ENCODE measurements at places on chromosomes 4 and X.

DNA sequence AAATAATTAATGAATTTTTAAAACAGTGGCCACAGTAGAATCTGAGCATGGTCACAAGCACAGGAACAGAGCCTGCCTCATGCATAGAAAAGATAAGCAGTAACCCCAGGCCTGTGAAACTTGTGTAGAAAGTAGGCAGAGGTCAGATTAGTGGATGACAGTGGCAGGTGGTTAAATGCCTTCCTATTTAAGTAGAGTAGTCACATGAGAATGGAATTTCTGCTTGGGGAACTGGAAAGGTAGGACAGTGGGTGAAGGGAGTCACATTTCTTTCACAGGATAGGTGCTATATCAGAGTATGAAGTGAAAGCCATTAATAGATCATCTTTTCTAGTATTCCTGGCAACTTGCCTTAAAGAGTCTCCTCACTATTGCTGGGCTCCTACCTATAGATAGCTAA, 34.9 kb upstream of the ASB12 start:
- no peak for DNase-seq

DNA sequence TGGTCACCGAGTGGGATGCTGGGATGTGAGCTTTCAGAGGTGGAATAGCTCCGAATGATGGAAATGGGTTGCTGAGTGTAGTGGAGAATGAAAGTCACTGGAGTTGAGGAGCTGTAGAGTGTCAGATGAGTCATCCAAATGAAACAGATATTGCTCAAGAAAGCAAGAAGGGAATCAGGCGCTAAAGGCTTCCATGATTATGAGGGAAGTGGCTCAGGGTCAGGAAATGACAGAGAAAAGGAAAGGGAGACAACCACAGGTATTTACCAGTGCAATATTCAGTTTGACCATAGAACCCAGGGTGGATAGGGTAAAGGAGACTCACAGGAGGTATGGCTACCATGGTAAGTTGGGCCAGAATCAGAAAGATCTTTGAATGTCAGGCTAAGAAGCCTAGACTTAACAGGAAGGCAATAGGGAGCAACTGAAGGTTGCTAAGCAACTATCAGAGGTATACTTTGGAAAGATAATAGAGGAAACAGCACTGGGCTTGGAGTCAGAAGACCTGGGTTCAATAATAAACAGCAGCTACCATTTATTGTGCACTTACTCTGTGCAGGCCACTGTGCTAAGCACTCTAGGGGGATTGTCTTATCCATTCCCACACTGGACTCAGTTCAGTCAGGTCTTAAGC, 11.7 kb downstream of the LAS1L start:
- DNase-seq, result no peak

- no peak for DNase-seq
Measured at GRCh38 chr4:52751487-52751911, 274 bp upstream of the ERVMER34-1 start.

DNA sequence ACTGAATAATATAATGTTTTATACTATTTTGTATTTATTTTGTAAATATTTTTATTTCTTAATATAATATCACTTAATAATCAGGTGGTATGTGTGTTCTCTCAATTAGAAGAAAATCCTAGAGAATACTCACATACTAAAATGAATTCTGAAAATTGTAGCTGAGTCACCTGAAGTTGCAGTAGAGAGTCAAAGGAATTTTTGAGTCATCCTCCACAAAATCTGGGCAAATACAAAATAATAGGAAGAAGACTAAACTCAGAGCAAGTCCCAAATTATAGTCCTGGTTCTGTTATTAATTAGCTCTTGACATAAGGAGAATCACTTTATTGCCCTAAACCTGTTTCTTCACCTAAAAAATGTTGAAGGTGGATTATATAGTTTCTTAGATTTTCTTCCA, 57.8 kb downstream of the SPATA4 start:
- DNase-seq, result no peak

GRCh38 chrX:42079968-42080367, 156.6 kb upstream of the CASK start:
- no peak for DNase-seq

- no peak for DNase-seq
Measured at GRCh38 chrX:141989815-141990214, 86.1 kb downstream of the MAGEC1 start.

DNA sequence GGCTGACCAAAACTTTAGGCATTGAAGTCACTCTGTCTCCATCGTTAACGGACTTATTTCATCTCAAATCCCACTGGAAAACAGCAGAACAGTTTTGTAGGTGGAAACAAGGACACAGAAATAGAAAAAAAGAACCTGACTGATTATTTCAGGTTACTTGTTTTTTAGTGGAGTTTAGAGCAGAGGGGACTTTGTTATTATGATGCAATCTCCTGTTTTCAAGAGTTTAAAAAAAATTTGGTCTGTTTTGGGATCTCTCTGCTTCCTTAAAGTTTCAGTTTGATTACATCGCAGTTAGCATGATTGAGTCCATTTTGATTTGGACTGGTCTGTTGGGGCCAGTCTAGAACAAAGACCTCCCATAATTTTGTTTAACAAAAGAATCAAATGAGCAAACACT, 13.6 kb downstream of the PROM1 start:
- no peak for DNase-seq

- no peak for DNase-seq
Measured at GRCh38 chr4:12203945-12204344, 775.3 kb upstream of the HS3ST1 start.

All from stimulated activated CD4-positive, alpha-beta T cell treated with anti-CD3 and anti-CD28 coated beads, Interleukin-12 subunit alpha, Interleukin-12 subunit beta, amount 100 ng/mL, for 24 hours (primary cell).